ENCODE measurements at places on chromosomes 6 and 20.

- no peak for DNase-seq
Observed at GRCh38 chr6:31359581-31359980, 2.6 kb upstream of the HLA-B start.

- DNase-seq, result no peak
Observed at GRCh38 chr6:169692516-169692915, 9.3 kb downstream of the WDR27 start.

DNA sequence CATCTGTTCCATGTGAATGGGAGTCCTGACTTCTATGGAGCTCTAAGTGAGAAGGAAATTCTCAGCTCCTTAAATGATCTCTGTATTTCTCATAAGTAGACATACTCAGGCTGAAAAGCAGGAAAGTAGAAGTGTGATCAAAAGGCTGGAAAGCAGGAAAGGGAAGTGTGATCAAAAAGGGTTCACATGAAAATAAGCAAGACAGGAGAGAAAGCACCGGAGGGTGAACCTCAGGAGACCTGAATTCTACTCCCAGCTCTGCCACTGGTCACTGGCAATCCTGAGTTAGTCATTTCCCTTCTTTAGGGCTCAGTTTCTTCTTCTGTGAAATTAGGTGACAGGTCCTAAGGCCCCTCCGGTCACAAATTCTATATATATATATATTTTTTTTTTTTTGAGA is 55.5 kb upstream of the TRERF1 start:
- DNase-seq, result no peak

- no peak for DNase-seq
Observed at GRCh38 chr6:161542346-161542980, 268.6 kb upstream of the AGPAT4 start.

- no peak for DNase-seq
Observed at GRCh38 chr6:134351615-134352474, 33.9 kb upstream of the SGK1 start.

DNA sequence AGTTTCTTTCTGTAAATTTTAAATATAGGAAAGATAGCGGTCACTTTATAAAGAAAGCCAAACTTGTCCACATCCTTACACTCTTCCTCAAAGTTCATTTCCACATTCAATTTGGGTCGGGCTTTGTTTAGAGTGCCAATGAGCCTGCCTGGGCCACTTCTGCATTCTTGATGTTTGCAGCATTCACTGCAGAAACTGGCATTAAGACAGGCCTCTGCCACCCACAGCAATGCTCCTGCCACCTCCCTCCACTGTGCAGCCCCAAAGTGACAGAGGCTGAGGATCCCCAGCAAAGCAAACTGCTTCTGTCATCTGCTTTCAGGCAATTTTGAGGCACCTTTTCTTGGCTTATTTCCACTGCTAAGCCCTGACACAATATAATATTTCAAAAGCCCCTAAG is 61.2 kb downstream of the TNFAIP3 start:
- no peak for DNase-seq

GRCh38 chr6:99002831-99003230 is 55.1 kb upstream of the FBXL4 start:
- no peak for DNase-seq

DNA sequence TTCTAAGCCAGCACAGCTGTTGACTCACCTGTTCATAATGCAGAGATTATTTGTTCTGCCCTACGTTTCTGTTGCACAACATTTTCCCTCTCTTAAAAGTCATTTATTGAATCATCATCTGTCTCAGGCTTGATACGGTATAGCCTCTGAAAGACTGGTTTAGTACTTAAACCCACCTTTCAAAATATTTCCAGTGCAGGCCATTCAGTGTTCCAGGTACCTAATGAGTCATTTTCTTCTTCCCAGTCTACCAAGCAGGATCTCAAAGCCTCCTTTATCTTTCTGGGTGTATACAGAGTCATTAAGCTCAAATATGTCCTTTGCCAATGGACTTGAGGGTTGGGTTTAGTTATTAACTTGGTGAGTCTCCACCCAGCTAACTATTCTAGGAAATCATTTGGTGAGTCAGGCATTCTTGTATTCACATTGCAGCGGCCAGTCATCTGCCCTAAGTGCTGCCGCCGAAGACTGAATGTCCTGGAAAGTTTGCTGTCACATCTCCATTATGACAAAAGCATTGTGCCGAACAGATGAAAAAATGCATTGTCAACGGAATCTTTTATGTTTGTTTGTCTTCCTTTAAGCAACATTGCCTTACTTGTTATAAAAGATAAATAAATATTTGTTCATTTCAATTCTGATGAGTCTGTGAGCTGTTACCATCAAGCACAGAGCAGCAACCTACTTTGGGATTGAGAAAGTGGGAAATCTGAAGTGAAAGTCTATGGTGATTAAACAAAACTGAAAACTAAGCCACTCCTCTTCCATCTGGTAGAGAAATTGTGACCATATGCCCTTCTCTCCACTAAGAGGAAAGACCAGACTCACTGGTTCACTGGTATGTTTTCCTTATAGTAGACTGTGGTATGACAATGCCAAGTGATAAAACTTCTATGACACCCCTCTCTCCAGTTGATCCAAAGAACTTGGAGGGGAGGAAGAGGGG is 14.3 kb upstream of the FAM135A start:
- no peak for DNase-seq

DNA sequence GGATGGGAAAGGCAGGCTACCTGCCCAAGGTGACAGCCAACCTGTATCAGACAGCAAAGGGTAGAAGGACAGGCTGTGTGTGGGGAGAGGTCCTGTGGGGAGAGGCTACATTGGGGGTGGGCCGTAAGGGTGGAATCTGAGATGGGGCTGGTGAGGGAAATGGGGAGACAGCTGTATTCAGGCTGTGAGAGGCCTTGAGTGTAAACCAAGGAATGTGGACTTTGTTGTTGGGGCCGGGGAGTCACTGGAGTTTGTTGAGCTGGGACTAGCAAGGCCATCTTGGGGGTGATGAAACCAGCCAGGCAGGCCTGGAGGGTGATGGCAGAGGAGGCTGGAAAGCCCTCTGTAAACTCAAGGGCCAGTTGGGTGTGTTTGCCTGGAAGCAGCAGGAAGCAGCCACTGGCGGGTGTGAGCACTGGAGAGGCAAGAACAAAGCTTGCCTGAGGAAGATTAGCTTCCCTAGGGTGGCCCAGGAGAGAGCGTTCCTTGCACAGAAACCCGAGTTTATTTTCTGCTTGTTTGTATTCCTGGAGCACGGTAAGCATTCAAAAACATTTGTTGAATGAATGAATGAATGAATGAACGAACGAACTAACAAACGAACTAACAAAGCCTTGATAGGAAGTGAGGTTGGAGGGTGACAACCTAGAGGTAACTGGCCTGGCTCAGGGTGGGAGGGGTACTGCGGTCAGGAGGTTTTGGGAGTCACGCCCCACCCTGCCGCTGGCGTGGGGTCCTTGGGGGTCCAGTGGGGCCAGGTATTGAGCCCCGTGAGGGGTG is 18.9 kb downstream of the TTBK1 start:
- DNase-seq, result no peak

GRCh38 chr6:119314885-119315272 is 34.7 kb downstream of the MAN1A1 start:
- no peak for DNase-seq

- DNase-seq, result no peak
Observed at GRCh38 chr6:167404385-167405049, 79.6 kb downstream of the TTLL2 start.
